Stimulated activated CD4-positive, alpha-beta T cell treated with anti-CD3 and anti-CD28 coated beads, TNF-alpha, amount 100 ng/mL, for 24 hours (primary cell): ENCODE measurements at places on chromosomes 4 and X.

DNA sequence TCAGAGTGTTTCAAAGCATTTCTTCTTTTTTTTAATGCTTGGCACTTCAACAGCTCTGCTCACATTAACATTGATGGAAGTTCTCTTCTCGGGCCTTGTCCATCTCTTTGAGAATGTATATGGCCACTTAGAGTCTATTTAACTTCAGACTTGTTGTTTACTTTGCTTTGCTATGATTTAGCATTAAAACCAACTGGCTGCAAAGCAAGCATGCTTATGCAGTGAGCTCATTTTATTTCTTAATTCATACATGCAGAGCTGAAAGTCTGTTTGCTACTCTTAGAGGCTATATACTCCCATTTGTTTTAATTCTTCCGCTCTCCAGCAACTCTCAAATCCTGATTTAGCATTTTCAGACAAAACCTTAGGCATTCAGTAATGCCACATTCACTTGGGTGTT, 107.6 kb upstream of the PACRGL start:
- DNase-seq, result no peak

DNA sequence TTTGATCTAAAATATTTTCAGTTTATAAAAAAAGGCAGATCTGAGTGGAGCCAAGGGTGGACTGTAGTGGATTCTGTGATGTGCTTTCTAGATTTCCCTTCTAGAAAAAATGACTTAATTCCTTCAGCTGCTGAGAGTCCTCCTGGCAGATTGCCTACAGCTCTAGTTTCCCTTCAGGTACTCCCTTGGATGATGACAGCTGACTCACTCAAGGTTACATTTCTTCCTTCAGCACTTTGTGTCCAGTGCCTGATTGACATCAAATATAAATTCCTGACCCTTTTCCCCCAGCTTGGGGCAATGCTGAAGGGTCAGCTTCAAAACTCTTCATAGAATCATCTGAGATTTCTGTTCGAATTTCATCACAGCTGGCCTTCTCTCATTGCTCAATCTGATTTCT, 161.7 kb downstream of the EMCN start:
- DNase-seq, result no peak

DNA sequence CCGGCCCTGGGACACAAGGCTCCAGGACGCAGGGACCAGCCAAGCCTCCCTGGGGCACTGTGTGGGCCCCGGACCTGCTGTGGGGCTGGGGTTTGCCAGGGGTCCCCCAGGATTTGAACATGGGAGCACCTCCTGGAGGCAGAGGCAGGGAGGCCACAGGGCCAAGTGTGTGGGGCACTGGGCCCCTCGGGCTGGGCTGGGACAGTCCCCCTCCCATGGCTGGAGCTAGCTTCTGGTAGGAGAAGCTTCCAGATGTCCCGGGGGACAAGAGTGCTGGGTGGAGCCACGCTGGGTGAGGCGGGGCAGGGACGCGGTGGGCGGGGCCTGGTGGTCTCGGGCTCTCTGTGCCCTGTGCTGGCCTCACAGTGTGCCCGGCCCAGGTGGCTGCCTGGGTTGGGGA, 18.6 kb downstream of the FGFRL1 start:
- DNase-seq, result no peak

DNA sequence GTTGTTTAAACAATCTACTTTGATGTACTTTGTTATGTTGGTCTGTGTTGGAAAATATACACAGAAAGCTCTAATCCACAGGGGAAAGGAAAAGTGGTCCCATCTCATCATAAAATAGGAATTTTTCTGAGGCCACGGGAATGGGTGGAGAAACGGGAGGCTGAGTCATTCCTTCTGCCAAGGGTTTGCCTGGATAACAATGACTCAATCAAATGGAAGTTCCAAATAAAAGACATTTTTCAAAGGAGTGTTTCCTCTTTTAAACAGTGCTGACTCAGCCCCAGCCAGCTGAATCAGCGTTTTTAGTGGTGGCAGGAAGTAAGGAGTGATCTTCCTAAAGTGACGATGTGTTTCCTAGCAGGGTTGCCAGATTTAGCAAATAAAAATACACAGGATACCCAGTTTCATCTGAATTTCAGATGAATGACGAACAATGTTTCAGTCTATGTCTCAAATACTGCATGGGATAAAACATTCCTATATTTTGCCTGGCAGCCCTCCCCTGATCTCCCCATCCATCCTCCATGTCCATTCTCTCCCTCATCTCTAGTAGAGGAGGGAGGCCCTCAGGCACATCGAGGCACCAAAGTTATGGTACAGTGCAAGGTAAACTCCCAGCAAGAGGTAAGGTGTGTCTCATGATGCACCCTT, 345.4 kb upstream of the GATB start:
- no peak for DNase-seq

GRCh38 chrX:119692191-119693039, 553 bp downstream of the SEPTIN6 start:
- peak; percentile 31 for DNase-seq

- DNase-seq, result no peak
Measured at GRCh38 chrX:22366906-22367305, 94.2 kb downstream of the CBLL2 start.

GRCh38 chr4:6727081-6727942, 11.3 kb downstream of the BLOC1S4 start:
- no peak for DNase-seq

- no peak for DNase-seq
Measured at GRCh38 chr4:71008196-71008595, 14.7 kb downstream of the DCK start.
